ENCODE measurements at places on chromosomes 2 and 18.

- DNase-seq: peak; percentile 10
Measured at GRCh38 chr2:132415915-132416722, 486 bp upstream of the GPR39 start.

DNA sequence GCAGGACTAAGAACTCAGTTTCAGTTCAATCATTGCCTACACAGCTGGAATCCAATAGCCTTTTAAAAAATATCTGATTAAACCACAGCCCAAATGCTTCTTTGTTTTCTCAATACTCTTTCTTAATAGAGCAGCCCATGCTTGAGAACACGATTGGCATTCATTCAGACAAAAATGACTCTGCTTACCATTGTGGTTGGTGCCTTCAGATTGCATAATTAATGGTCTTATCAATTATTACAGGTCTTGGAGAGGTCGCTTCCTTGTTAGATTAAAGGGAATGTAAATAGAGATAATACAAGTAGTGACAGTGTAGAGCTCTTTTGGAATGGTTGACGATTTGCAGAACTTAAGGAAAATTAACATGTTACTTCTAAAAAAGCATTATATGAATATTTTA is 107.2 kb downstream of the RNF152 start:
- DNase-seq: no peak

- DNase-seq: no peak
Measured at GRCh38 chr2:143533846-143534245, 404.6 kb downstream of the ARHGAP15 start.

DNA sequence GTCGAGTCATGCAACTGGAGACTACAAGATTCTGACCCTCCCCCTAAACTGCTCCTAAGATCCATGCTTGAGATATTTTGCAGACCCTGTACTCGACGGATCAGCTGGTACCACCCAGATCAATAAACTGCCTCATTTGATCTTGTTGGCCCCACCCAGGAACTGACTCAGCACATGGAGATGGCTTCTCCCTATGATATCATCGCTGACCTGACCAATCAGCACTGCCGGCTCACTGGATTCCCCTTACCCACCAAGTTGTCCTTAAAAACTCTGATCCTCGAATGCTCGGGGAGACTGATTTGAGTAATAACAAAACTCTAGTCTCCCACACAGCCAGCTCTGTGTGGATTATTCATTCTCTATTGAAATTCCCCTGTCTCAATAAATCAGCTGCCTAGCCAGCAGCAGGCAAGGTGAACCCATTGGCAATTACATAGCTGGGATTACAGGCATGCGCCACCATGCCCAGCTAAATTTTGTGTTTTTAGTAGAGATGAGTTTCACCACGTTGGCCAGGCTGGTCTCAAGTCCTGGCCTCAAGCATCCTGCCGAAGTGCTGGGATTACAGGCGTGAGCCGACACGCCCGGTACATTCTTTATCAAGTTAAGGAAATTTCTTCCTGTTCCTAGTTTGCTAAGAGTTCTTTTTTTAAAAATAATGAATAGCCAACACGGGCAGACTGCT is 43.6 kb downstream of the VPS54 start:
- peak; percentile 18 for DNase-seq

GRCh38 chr18:45103319-45104048 is 422.8 kb downstream of the SETBP1 start:
- no peak for DNase-seq

Data from K562 (cell line).